ENCODE measurements at places on chromosomes 11 and 22.

DNA sequence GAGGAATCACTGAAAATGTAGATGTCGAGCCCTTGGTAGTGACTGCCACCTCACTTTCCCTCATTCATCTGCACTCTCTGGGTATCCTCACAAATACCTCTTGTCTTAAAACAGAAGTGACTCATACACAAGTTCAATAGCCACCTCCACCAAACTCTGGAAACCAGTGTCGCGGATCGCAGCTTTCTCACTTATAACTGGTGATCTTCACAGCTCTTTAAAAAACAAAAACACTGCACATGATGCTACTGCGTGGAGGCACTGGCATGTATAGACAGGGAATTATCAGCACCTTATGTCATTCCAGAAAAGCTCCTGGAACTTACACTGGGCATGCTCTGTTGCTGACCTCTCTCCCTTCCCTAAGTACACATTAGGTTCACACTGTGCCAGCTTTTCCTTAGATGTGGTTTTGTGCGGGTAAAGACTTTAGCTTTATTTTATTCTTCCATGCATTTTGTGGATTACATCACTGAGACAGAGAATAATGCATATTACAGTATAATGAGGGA lies 425.5 kb upstream of the CADM1 start:
- no peak for DNase-seq

DNA sequence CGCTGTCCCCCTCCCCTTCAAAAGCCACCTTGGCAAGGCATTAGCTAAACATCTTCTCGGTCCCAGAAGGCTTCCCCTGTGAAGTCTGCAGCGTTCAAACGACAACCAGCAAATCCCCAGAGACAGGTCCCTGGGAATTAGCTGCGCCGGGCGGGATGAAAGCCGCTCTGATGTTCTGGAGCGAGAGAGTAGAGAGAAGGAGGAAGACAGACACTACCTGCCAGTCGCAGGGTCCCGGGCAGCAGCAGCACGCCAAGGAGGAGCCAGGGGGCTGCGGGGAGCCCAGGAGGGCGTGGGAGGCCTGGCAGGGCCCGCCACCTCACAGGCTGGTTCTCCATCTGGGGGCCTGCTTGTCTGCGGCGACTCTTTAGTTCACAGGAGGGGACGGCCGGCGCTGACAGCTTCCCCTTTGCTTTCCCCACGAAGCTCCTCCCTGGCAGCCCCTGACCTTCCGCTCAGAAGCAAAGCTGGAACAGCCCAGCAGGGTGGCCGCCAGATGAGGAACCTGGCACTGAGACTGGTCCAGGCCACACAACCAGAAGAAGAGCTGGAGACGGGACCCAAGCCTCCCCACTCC lies at the start of gene NFAM1:
Gene NFAM1, minus strand, starts transcription at position 384 of the 577 bp plus-strand sequence. Its CDS starts 46 bp downstream, at position 338.
- DNase-seq, result no peak

GRCh38 chr22:42300259-42301076 lies 30.0 kb upstream of the TCF20 start:
- peak; percentile 48 for DNase-seq

- no peak for DNase-seq
Observed at GRCh38 chr11:131624531-131624930, 254.1 kb downstream of the NTM start.

DNA sequence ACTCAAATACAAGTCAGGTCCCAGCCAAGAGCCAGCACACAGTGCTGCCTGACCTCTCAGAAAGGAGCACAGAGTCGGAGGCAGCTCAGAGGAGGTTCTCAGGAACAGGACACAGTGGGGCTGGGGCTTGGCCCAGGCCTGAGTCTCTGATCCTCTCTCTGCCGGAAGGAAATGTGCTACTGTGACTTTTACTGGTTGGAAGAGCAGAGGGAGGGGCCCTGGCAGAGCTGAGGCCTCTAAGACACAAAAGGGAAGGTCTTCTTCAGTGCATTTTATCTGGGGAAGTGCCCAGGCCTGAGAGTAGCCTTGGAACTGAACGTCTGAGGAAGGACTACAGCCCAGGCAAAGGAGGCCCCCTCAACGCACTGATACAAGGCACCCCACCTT lies 16.2 kb upstream of the CASTOR1 start:
- peak; percentile 57 for DNase-seq

DNA sequence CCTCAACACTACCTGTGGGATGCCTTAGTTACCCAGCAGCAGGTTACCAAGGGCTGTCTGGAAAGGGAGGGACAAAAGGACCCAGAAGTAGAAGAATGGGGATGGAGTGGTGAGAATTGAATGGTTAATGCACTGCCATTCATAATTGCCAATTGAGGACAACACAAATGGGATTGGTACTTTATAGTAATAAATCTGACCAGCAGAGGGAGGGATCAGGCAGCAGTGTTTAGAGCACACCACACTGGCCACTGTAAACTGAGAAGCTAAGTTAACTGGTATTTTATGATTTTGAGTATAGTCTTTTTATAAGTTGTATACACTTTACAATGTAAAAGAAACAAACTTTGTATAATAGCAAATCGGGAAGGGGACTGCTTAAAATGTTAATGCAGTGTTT lies 10.7 kb downstream of the TBRG1 start:
- DNase-seq, result no peak

DNA sequence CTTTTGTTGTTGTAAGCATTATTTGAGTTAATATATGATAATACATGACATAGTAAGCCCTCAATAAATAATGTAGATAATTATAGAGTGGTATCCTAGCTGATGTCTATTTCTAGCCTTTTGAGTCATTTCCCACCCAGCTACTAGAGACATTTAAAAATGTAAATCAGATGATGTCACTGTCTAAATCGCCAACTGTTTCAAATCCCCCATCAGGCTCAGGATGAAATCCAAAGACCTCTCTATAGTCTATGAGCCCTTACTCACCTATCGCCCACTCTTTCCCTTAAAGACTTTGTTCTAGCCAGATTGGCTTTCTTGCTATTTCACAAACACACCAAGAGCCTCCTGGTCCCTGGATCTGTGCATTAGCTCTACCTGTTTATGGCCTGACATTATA lies 135.4 kb upstream of the PLET1 start:
- DNase-seq, result no peak

DNA sequence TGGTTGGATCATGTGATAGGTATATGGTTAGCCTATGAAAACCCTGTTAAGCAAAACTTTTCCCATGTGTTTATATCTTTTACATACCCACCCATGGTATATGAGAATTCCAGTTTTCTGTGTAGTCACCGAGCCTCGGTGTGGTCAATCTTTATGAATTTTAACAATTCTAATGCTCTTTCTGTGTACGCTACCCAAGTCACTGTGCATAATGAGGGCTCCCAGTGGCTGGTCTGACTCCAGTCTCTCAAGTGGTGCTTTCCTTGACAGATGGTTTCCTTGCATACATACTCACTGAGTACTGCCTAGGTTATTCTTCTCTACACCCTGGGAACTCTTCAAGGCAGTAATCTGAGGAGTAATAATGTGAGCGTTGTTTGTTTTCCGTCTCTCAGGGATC lies 17.6 kb downstream of the MUC15 start:
- DNase-seq, result no peak

GRCh38 chr11:76201672-76202412 lies 4.5 kb downstream of the WNT11 start:
- no peak for DNase-seq

- peak; percentile 62 for DNase-seq
Observed at GRCh38 chr22:36237462-36238372, 1.6 kb downstream of the APOL2 start.

- no peak for DNase-seq
Observed at GRCh38 chr22:43337385-43337784, 5.8 kb downstream of the SCUBE1 start.
